ENCODE measurements at places on chromosomes 13 and 19.

GRCh38 chr19:47391510-47392223 lies 27.7 kb downstream of the MEIS3 start:
- peak; percentile 80 for DNase-seq

DNA sequence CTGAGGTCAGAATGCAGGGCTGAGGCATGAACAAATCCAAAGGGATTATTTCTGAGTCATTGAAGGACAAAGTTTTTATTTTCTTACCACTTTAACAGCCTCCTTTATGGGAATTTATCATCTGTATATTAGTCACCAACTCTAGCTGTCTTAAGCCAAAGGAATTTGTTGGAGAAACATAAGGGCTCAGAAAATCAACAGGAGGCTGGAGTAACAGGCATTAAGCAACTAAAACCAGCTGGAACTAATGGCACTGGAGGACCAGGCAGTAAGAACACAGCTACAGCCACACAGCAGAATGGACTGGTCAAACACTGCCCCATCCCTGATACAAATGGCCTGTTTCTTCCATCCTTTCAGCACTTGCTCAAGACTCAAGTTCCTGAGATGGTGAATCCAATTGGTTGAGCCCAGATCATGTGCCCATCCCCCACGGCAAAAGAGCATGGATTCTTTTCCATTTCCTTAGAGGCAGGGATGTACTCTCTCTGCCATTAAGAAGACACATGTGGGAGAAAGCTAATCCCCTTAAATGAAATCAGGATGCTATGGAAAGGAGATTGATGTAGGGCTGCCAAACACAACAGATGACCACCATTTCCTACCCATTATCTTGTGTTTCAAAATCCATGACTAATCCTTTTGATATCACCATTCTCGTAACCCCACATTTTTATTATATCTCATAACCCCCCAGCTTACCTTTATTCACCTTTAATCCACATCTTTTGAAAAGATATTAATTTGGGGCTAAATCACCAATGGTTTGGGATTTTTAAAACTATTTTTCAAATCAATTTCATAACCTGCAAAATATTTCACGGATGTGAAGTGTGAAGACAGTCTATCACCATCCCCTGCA lies 157.0 kb upstream of the FNDC3A start:
- DNase-seq: no peak

DNA sequence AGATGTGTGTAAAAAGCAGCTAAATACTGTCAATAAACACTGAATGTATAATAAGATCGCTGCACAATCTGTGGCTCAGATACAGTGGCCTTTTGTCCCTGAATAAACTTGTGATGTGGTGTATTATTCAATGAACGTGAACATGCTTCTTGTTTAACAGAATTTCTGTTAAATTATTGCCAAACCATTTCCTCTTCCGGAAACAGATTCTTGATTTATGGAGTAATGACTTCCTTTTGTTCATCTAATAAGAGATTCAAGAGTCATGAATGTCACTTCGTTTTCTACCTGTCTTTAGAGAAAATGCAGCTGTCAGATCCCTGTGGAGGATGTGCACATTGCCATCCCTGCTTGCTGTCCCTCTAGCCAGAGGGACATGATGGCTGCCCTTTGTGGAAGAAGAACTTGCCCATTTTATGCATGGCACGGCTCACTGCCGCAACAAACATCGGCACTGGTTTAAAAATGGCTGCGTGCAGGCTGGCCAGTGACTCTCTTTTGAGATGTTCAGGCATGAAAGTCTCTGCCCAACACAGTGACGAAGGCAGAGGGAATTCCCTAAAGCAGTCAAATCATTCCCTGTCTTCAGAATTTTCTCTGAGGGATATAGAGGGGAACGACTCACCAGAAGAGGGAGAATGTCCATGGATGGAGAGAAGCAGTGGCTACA lies 3.1 kb upstream of the TNFSF13B start:
- no peak for DNase-seq

DNA sequence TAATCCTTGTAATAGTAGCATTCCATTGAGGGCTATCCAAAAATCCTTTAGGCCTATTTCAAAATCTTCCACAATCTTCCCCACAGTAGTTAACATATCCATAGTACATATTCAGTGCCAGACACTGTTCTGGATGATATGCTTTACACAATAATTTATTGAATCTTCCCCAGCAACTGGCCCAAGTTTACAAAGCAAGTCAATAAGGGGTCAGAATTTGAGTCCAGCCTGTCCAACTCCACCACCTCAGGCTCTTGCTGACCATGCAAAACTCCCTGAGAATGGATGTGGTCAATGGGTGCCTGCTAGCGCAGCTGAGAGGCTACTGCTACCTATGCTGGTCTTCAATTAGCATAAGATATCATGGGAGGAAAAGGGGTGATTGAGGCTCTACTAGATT lies 529.6 kb downstream of the FGF9 start:
- DNase-seq: no peak

GRCh38 chr13:97460004-97460775 lies 26.2 kb downstream of the RAP2A start:
- no peak for DNase-seq

DNA sequence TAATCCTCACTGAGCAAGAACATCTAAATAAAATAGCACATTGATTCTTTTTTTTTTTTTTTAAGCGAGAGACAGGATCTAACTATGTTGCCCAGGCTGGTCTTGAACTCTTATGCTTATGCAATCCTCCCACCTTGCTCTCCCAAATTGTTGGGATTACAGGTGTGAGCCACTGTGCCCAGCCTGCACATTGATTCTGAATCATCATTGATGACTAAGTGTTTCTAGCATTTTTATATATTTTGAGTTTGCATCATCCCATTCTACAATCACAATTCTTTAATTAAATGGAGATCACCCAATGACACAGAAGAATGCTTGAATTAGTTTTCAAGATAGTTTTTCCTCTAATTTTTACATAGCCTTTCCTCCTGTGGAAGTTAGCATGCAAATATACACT lies 354.1 kb downstream of the KLF5 start:
- DNase-seq: no peak

DNA sequence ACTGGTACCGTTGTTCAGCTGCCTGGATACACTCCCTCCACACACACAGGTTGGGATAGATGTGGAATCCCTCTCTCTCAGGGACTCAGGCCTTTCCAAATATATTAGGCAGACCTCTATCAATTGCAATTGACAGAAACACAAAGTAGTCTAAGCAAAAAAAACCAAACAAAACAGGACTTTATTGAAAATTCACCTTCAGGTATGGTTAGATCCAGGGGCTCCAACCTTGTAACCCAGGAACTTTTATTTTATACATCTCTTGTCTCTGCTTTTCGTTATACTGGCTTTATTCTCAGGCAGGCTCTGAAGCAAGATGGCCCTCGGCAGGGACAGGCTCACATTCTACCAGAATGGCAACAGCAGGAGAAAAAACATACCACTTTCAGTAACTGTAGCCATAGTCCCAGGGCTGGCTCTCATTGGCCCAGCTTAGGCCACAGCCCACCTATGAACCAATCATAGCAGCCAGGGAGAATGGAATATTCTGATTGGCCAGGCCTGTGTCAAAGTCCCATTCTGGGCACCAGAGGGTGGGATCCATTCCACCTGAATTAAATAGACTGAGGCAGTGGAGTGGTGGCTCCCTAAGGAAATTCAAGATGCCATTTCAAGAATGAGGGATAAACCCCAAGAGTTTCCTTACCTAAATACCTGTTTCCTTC lies 13.1 kb upstream of the CEACAM19 start:
- no peak for DNase-seq

DNA sequence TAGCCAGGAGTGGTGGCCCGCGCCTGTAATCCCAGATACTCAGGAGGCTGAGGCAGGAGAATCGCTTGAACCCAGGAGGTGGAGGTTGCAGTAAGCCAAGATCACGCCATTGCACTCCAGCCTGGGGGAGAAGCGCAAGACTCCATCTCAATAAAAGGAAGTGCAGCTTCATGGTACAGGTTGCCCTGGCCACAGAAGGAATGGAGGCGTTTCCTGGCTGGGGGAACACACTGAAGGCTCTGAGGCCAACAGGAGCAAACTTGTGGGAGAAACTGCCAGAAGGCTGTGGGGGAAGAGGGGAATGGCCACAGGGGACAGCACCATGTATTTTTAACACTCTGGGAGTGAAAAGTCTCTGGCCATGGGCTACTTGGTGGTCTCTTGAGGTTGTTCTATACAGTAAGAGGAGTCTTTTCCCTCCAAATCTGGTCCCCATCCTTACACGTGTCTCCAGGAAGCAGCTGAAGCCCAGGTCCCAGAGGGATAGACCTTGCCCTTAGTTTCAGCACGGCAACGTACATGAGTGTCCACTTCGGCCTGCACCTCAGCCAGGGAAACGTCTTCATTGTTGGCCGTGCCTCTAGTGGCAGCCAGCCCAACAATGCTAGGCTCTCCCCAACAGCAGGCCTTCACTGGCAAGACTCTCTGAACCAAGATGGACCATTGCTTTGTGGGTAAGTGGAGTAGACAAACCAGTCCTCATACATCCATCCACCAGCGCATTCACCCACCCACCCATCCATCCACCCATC lies 7.4 kb downstream of the MICOS13 start:
- DNase-seq: no peak

DNA sequence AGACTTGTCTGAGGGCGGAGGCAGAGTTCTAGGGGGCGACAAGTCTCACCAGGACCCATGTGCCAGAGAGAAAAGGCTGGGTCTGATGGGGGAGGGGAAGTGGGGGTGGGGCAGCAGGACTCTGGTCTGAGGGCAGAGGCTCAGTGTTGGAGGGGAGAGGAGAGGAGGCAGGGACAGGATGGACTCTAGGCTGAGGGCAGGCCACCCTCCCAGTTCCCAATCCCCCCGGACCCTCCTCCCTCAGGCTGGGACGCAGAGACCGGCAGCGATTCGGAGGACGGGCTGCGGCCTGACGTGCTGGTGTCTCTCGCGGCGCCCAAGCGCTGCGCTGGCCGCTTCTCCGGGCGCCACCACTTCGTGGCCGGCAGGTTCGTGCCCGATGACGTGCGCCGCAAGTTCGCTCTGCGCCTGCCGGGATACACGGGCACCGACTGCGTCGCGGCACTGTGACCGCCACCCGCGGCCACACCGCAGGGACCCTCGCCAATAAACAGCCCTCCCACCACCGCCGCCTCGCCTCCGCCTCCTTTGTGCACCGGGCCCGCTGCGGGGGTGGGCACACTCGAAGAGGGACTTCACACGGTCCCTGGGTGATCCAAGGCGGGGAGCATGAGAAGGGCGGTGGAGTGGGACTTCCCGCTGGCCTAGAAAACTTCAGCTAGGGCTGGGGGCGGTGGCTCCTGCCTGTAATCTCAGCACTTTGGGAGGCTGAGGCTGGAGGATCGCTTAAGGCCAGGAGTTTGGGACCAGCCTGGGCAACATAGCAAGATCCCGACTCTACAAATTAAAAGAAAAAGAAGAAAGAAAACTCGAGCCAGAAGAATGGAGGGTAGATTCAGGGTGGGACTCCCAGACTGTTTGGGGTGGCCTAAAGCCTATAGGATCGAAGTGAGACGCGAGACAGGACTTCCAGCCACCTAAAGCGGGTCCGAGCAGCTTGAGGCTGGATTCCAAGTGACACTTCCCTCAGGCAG lies 703 bp upstream of the CILP2 start:
- DNase-seq: peak; percentile 38

- no peak for DNase-seq
These were observed 2.5 kb downstream of the KANK3 start for GRCh38 chr19:8340341-8341096.

DNA sequence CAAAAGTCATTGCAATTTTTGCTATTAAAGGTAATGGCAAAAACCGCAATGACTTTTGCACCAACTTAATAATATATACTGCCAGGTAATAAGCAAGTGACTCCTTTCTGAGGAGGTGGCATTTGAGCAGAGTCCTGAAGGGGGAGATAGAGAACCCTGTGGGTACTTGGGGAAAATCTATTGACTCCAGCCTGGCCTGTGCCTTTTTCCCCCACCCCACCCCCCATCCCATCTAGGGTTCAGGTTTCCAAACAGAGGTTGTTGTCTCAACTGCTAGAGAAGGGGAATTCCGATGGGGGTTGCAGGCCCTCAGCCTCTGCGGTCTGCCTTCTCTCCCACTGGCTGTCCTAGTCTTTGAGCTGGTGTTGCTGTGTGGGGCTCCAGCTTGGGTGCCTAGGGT lies 11.5 kb downstream of the S1PR2 start:
- peak; percentile 31 for DNase-seq

- DNase-seq: no peak
These were observed 97.4 kb downstream of the ZC3H13 start for GRCh38 chr13:45954836-45955800.

- no peak for DNase-seq
These were observed 164.4 kb downstream of the USP12 start for GRCh38 chr13:27007166-27007565.

- DNase-seq: no peak
These were observed 122.3 kb upstream of the GPC6 start for GRCh38 chr13:93104270-93104669.

GRCh38 chr13:82206241-82206640 lies 1676.0 kb downstream of the SLITRK1 start:
- no peak for DNase-seq

DNA sequence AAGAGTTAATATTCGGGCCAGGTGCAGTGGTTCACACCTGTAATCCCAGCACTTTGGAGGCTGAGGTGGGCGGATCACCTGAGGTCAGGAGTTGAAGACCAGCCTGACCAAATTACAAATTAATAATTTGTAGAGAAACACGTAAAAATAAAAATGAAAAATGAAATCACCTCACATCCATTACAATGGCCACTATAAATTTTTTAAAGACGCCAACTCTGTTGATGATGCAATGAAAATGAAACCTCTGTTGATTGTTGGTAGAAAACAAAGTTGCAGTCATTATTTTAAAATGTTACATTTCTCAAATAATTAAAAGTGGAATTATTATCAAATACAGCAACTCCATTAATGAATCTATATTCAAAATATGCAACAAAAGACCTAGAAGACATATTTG lies 26.8 kb downstream of the ZNF100 start:
- DNase-seq: no peak

- peak; percentile 40 for DNase-seq
These were observed 721 bp downstream of the TNFSF11 start for GRCh38 chr13:42574435-42575311.

- no peak for DNase-seq
These were observed 24.7 kb downstream of the IL12RB1 start for GRCh38 chr19:18062028-18062427.

GRCh38 chr19:2237051-2237868 lies 636 bp downstream of the SF3A2 start:
- DNase-seq: no peak

DNA sequence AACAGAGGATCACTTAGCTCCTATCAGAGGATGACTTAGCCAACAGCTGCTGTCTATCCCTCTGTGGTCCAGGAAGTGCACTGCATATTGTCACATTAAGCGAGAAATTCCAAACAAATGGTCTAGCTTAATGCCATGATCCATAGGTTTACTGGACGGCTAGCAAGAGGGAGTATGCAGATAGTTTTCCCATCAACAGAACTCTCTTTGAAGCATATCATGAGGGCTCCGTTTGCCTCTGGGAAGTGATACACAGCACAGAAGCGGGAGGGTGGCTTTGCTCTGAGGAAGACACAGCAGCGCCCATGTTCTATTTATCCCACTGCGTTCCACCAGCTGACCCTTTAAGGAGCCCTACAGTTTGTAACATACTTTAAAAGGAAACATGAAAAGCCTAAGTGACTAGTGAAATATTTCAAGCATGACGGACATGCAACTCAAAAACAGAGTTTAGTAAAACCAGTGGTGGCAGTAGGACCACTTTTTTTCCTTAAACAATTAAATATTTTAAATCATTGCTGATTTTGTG lies 52.7 kb downstream of the COL4A1 start:
- no peak for DNase-seq

Data from activated T-cell treated with anti-CD3 and anti-CD28 coated beads, Interleukin-2, amount 50 U/mL, for 1 hour (primary cell).